Natural killer cell treated with Interleukin-12 subunit alpha and Interleukin-12 subunit beta and Interleukin-15 and Interleukin-18, amount 100 ng/mL, for 72 hours (primary cell): ENCODE measurements at places on chromosomes 6 and 20. TPM values are rescaled to one million over a fixed set of nuclear protein-coding genes. Genes with fewer than 3 reads are reported as not detected.

GRCh38 chr6:43239054-43239453 is 4.2 kb upstream of the TTBK1 start:
- no peak overlapping the region for H3K4me3 ChIP-seq
- no peak for DNase-seq
- H3K27me3 ChIP-seq: peaks cover 26% of the 10 kb centered on the region
- H3K4me1 ChIP-seq: no peaks in the 10 kb centered on the region
- no peak overlapping the region for H3K27ac ChIP-seq

DNA sequence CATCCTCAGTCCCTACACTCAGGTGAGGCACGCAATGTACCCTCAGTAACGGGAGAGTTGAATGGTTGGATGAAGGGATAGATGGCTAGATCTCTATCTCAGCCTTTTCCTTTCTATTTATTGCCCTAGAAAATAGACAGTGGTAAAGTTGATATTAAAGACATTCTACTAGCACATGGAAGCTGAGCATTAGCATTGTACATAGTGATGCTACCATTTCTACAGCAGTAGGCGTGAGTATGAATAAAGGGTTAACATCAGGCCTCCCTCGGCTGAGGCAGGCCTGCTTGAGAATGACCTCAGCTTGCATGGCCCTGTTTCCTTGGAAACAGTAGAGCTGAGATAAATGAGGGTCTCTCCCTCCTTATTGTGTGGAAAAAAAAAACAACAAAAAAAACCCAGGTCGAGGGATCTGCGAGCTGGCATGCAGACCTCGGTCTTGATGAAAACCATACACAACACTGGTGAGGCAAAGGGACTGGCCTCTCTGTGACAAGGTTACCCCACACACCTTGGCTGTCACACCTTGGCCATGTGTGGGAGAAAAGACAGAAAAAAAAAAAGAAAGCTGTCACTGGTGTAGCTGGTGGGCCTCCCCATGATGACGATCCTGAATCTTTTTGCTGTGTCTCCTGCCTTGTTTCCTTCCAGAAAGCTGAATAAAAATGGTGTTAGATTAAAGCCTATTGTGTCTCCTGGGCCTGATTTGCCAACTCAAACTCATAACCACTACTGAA is 160.0 kb downstream of the HACE1 start:
- no peak overlapping the region for H3K4me3 ChIP-seq
- DNase-seq: no peak
- H3K4me1 ChIP-seq: peaks cover 7% of the 10 kb centered on the region
- no peak overlapping the region for H3K27ac ChIP-seq
- H3K36me3 ChIP-seq: no peaks in the 10 kb centered on the region

DNA sequence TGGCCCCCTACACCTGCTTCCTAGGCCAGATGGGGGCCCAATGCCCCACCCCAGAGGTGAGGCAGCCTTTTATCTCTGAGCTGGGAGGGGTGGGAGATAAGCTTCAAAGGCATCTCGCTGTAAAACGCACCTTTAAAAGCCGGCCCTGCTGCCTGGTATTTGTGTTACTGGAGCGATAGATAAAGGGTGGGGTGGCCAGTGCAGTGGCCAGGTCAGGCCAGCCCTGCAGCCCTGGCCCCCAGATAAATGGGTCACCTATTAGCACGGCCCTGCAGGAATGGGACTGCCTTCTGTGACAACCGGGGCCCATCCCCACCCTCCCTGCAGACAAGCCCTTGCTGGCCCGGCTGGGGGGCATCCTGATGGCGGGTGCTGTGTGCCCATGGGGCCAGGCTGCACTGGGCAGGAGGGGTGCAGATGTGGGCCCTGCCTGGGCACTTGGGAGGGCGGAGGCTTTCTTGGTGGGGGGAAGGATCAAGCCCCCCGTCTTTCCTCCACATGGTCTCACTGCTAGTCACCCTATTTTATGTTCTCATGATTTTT is 3.0 kb upstream of the RBBP8NL start:
- no peak overlapping the region for H3K27ac ChIP-seq
- no peak for DNase-seq
- H3K4me3 ChIP-seq: no peak overlapping the region
- peaks cover 12% of the 10 kb centered on the region for H3K27me3 ChIP-seq
- no peaks in the 10 kb centered on the region for H3K36me3 ChIP-seq

DNA sequence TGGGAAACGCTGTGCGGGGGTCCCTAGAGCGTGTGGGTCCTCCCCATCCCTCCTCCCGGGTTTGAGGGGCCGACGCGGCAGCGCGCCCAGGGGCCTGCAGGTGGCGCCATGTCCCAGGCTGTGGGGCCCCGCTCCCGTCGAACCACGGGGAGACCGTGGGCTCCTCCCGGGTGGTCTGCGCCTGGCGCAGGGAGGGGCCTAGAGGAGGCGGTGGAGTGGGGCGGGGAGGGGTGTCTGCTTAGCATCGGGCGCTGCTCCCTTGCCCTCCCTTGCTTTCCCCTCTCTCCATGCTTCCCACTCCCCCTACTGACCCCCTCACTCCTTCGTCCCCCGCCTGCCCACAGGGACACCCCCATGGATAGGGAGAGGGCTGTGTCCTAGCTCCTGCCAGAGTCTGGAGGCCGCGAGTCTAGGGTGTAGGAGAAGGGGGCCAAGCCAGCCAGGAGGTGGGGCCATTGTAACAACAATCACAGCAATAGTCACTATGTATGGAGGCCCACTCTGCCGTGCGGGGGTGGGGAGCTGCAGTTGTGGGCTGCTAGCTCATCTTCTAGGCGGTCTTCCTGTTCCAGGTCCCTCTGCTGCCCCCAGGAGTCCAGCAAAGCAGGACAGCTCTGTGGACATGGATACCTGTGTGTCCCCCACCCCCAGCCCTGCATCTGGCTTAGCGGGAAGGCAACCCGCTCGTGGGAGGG is 51.7 kb downstream of the CHMP4B start:
- no peak for DNase-seq
- H3K4me1 ChIP-seq: peaks cover 18% of the 10 kb centered on the region
- no peak overlapping the region for H3K4me3 ChIP-seq
- no peak overlapping the region for H3K27ac ChIP-seq

DNA sequence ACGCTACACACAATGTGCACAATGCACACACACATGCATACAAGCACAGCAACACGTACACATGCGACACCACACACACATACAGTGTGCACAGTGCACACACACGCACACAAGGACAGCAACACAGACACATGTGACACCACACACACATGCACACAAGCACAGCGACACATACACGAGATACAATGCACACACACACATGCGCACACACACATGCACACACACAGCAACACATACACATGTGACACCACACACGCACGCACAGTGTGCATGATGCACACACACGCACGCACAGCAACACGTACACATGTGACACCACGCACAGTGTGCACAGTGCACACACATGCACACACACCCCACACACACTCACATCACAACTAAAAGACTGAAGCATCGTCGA is 327.3 kb downstream of the THBS2 start:
- no peak overlapping the region for H3K27ac ChIP-seq
- H3K4me1 ChIP-seq: no peaks in the 10 kb centered on the region
- no peak for DNase-seq
- H3K27me3 ChIP-seq: no peaks in the 10 kb centered on the region

- no peaks in the 10 kb centered on the region for H3K36me3 ChIP-seq
- no peaks in the 10 kb centered on the region for H3K4me1 ChIP-seq
- DNase-seq: no peak
- peaks cover 8% of the 10 kb centered on the region for H3K27me3 ChIP-seq
Observed at GRCh38 chr6:165913676-165914570, 250.9 kb upstream of the PDE10A start.

ADGB gene
- not detected for total RNA-seq

ELOVL2 gene
- not detected for total RNA-seq

PLN gene
- total RNA-seq: not detected
